ENCODE measurements at places on chromosomes 5 and 9.

DNA sequence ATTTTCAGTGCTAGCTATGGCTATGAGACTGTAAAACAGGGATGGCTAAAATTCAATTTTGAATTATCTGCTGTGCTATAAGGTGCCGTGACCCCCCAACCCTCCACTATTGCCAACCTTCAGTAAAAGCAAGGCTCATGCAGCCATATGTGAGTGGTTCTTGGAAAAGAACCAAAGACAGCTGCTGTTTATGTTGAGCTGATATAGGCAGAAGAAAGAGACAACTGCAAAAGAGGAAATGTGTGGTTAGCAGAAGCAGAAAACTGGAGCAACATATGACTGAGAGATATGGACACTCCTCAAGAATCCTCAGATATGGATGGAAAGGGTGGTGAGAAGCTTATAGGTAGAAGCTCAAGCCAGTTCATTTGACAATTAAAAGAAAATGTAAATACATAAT, 200.3 kb downstream of the TLE1 start:
- DNase-seq, result peak; percentile 26

- DNase-seq, result no peak
Measured at GRCh38 chr5:139524940-139525585, 36.1 kb upstream of the UBE2D2 start.

DNA sequence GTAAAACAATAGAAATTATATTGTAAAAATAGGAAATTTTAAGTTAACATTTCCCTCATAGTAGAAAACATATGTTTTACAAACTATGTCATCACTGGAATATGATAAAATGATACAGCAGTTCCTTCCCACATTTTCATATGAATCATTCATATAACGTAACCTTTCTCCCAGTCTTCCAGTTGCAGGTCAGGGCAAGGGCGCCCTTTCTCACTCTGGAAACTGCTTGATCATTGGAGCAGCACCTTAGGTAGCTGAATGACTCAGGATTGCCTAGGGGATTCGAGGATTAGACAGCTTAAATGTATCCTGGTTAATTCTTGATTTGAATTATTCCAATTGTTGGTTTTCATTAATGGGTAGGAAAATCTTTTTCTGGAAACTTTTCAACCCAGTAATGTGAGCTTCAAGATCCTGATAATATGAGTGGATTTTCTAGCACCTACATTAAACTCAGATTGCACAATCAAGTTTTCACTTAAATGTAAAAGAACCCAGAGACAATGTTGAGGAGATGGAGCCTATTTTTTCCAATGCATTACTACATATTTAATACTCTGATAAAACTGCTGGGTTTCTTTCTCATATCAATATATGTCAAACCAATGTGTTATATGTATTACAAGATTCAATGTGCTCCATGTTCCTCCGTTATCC, 32.6 kb upstream of the ANXA1 start:
- DNase-seq, result peak; percentile 91

GRCh38 chr5:172213126-172213525, 19.2 kb downstream of the EFCAB9 start:
- DNase-seq, result no peak

- peak; percentile 75 for DNase-seq
Measured at GRCh38 chr9:113624721-113625120, 161.2 kb downstream of the RGS3 start.

DNA sequence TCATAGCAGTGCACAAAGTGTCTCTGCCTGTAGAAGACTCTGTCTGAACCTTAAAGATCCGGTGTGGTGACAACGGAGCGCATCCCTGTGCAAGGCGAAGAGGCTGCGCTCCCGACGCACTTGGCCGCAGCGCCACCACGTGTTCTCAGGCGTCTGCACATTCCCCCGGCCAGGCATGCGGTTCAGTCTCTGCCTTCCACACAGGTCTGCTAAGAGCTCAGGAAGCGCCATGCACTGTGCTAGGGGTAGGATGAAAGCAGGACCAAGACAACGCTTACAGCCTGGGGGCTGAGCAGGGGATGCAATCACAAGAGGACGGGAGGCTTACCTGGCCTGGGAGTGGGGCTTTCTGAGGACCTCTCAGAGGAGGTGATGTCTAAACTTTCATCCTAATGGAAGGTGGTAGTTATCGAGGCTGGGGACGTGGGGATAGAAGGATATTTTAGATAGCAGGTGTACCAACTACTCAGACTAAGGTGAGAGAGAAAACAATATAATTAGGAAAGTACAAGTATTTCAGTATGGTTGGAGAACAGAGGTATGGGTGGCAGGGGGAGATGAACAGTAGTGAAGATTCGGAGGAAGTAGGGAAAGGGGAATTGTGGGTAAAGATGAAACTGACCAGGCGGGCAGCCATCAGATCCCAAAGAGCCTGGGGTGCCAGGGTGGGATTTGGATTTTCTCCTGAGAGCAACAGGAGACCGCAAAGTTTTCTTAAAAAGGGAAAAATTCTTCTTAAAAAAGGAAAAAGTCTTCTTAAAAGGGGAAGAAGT, 13.3 kb downstream of the CAPSL start:
- peak; percentile 82 for DNase-seq

DNA sequence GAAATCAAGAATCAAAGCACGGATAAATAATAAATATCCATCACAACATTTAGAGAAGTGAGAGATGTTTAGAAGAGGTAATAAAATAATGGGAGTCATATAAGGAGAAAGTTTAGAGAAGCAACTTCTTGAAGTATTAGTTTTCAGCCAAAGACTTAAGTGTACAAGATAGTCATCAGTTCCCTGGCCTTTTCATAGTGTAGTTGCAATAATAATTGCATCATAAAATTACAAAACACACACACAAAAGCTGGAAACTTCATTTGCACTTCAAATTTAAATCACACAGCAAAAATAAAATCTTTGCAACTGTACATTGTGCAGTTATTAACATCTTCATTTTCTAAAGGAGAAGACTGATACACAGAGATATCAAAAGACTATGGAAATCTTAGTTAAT, 319.1 kb upstream of the RGMB start:
- peak; percentile 39 for DNase-seq

Data from fibroblast of skin of right biceps (primary cell).